ENCODE measurements at places on chromosomes 7 and 10. TPM values are rescaled to one million over a fixed set of nuclear protein-coding genes. Genes with fewer than 3 reads are reported as not detected.

NYAP1 gene
- total RNA-seq = 0.16 TPM

MOGAT3 gene
- not detected for total RNA-seq

RGR gene
- total RNA-seq = 1.7 TPM

- no peak for DNase-seq
Observed at GRCh38 chr7:79290841-79291497, 162.5 kb downstream of the MAGI2 start.

DNA sequence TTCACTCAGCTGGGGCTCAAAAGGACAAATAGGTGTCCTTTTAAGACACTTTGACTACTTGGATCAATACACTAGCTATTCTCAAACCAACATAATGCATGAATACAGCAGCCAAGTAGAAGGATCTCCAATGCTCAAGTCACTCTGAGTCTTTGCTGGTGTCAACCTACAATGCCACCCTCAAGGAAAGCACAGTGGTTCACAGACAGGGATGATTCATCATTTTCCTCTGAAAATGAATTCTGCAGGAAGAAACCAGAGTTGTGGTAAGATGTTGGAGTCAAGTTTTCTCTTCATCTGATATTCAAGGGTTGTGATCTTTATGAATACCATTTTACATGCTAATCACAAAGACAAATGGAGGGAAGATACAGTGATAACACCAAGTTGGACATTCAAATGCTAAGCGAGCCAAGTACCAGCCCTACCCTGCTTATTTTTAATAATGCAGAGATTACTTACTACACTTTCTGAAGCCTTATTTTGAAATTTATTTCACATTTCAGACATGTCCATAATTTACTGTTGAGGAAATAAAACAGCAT lies 143.1 kb upstream of the FGFR2 start:
- DNase-seq = no peak

DNA sequence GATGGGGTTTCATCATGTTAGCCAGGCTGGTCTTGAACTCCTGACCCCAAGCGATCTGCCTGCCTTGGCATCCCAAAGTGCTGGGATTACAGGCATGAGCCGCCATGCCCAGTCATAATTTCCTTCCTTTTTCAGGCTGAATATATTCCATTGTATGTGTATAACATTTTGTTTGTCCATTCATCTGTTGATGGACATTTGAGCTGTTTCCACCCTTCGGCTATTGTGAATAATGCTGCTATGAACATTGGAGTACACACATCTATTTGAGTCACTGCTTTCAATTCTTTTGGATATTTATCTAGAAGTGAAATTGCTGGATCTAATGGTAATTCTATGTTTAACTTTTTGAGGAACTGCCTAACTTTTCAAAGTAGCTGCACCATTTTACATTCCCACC lies 34.6 kb downstream of the TLX1 start:
- DNase-seq = no peak

- no peak for DNase-seq
Observed at GRCh38 chr10:28295336-28295735, 7.5 kb downstream of the MPP7 start.

- peak; percentile 86 for DNase-seq
Observed at GRCh38 chr10:132518572-132519381, 18.8 kb upstream of the INPP5A start.

GRCh38 chr7:65279795-65280194 lies 93.9 kb upstream of the ZNF92 start:
- no peak for DNase-seq

- no peak for DNase-seq
Observed at GRCh38 chr10:98119891-98120290, 14.6 kb upstream of the R3HCC1L start.

- DNase-seq = no peak
Observed at GRCh38 chr10:126661356-126661755, 9.1 kb downstream of the C10orf90 start.

DNA sequence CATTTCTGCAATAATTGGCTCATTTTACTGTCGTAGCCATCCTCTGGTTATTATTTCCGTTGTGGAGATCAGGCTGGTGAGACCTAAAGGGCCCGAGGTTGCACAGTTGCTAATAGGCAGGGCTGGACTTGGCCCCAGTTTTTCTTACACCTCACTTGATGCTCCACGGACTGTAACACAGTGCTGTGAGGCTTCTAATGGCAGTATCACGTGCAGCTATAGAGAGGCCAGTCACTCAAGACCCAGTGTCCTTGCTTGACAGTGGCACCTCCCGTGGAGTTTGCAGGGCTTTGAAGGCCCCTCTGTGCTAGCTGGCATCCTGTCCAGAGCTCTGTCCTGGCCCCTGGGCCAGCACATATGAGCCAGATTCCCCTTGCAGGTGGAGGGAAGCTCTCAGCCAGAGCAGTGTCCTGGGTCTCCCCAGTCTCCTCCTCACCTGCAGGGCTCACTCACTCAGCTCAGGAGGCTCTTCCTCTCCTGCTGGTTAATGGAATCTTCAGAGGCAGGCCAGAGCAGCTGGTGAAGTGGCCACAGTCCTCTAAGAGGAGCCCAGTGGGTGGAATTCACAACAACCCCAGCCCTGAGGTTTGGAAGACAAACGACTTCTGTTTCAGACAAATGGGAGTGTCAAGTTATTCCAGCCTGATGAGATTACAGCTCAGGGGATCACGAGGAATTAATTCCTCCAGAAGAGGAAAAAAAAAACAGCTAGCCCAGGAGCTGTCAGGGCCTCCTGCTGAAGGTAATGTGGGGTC lies 114.2 kb upstream of the FAM180A start:
- no peak for DNase-seq
